ENCODE measurements at places on chromosomes 16 and 17.

DNA sequence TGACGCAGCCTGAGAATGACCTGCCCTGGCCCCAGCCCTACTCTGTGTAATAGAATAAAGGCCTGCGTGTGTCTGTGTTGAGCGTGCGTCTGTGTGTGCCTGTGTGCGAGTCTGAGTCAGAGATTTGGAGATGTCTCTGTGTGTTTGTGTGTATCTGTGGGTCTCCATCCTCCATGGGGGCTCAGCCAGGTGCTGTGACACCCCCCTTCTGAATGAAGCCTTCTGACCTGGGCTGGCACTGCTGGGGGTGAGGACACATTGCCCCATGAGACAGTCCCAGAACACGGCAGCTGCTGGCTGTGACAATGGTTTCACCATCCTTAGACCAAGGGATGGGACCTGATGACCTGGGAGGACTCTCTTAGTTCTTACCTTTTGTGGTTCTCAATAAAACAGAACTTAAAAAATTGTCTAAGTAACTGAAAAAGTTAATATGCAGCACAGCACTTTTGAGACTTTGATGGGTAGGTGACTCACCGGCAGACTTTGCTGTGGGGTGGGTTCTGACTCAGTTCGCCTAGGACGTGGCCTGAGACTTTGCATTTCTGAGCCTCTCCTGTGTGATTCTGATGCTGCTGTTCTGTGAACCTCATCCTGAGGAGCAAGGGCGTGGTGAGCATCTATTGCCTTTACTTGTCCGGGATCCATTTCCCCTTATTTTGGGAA is 5.7 kb downstream of the LAT start:
- peak; percentile 75 for DNase-seq

DNA sequence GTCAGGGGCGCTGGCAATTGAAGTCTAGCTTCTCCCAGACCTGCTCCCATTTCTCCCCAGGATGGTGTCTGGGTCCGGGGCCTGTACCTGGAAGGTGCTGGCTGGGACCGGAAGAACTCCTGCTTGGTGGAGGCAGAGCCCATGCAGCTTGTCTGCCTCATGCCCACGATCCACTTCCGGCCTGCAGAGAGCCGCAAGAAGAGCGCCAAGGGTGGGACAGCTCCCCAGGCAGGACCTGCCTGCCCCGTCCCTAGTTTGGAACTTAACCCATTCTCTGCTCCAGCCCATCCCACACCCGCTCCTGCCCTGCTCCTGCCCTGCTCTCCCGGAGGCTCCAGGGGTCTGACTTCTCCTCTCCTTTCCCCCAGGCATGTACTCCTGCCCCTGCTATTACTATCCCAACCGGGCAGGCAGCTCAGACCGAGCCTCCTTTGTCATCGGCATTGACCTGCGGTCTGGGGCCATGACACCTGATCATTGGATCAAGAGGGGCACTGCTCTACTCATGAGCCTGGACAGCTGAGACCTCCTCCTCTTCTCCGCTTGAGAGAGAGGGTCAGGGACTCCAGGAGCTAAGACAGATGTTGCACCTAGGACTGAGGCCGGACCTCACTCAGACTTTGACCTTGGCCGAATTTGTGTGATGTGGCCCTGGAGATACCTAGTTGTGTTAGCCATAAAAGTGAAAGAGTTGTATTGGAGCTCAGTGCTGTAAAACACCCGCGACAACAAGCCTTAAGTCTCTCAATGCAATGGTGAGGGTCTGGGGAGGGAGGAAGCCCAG is 814 bp upstream of the KDM6B start:
- DNase-seq: no peak

DNA sequence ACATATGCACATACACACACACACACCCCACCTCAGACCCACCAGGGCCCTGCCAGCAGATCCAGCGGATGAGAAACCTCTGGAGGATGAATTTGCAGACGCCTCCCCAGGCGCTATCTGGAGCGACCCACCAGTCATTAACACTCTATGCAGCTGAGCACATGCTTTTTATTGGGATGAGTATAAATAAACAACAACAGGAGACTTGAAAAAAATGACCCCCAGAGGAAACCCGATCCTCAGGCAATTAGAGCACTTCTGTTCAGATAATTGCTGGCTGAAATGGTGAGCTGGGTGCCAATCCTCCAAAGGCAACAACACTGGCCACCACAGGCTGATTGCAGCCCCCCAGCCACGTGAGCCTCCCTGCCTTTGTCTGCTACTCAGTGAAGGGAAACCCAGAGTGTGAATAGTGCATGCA is 32.9 kb downstream of the DYNLRB2 start:
- DNase-seq: no peak

GRCh38 chr17:78441271-78441971 is 63.0 kb downstream of the PGS1 start:
- no peak for DNase-seq

GRCh38 chr16:68744744-68745280 is 7.7 kb downstream of the CDH1 start:
- DNase-seq: no peak

GRCh38 chr16:57477531-57478202 is 8.6 kb downstream of the DOK4 start:
- DNase-seq: no peak

All from activated CD4-positive, alpha-beta T cell treated with anti-CD3 and anti-CD28 coated beads, Interleukin-2, amount 50 U/mL, for 24 hours (primary cell).